ENCODE measurements at places on chromosomes 16 and 17.

GRCh38 chr17:63124536-63124935, 158.5 kb downstream of the TANC2 start:
- no peak for DNase-seq

- no peak for DNase-seq
These were observed 244.2 kb downstream of the SNX29 start for GRCh38 chr16:12220766-12221165.

DNA sequence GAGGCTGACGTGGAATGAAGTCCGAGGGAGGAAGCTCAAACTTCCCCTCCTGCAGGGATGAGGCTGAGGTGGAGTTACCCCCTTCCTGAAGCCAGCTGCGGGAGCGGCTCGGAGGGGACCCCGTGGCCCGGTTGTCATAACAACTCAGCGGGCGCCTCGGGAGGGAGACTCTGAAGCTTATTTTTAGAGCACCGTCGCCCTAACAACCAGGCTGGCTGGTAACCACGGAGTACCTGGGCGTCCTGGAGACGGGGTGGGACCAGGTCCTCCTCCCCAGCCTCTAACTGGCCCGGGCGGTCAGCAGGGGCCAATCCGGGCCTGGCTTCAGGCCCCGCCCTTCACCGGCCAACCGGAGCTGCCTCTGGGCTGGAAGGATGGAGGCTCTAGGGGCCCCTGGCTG, 27.7 kb downstream of the NECAB2 start:
- DNase-seq = no peak

- DNase-seq = no peak
These were observed 75.3 kb upstream of the TBC1D3K start for GRCh38 chr17:37848690-37849616.

DNA sequence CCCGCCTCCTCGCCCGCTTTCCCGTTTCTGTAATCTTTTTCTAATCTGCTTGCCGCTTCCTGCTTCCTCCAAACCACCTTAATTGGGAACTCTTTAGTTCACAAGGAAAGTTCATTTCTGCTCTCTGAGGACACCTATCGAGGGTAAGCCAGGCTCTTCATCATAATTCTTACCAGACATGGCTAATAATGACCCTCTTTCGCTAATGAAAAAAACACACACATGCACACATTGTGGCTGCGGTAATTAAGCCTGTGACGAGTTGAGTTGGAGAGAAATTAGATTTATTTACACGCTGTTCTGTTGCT, 100.6 kb downstream of the ZNF423 start:
- no peak for DNase-seq

GRCh38 chr17:47205419-47205963, 3.7 kb upstream of the MYL4 start:
- DNase-seq = peak; percentile 45

GRCh38 chr17:50056961-50057330, 1.0 kb downstream of the ITGA3 start:
- no peak for DNase-seq

GRCh38 chr16:27341549-27341948, 27.8 kb downstream of the IL4R start:
- DNase-seq = no peak

GRCh38 chr17:72244956-72245355, 124.1 kb downstream of the SOX9 start:
- no peak for DNase-seq

DNA sequence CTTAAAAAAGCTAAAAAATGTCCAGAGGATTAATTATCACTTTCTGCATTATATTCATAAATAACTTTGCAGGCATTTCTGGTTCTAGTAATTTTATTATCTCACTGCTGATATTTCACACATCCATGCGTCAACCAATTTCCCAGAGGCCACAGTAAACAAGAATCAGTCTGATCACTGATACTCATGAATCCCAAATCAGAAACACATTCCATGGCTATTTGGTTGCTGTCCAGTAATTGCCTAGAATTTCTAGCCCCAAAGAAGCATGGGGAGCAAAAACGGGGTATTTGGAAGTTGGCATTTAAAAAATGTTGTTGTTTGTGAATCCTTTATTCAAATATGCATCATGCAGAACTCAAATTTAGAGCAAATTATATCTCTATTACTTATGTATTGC, 244.8 kb downstream of the CDH8 start:
- DNase-seq = no peak

GRCh38 chr16:79864032-79864780, 263.7 kb upstream of the MAF start:
- no peak for DNase-seq

Data from activated naive CD4-positive, alpha-beta T cell (primary cell).